ENCODE measurements at places on chromosomes 3 and 15. TPM values are rescaled to one million over a fixed set of nuclear protein-coding genes. Genes with fewer than 3 reads are reported as not detected.

GRCh38 chr3:14283813-14284438 is 105.3 kb downstream of the LSM3 start:
- DNase-seq, result no peak

GRCh38 chr3:155112661-155113389 is 32.7 kb downstream of the MME start:
- DNase-seq, result no peak

GRCh38 chr3:68274286-68274685 is 619.9 kb upstream of the SUCLG2 start:
- no peak for DNase-seq

The RBP2 gene
- not detected for total RNA-seq

DNA sequence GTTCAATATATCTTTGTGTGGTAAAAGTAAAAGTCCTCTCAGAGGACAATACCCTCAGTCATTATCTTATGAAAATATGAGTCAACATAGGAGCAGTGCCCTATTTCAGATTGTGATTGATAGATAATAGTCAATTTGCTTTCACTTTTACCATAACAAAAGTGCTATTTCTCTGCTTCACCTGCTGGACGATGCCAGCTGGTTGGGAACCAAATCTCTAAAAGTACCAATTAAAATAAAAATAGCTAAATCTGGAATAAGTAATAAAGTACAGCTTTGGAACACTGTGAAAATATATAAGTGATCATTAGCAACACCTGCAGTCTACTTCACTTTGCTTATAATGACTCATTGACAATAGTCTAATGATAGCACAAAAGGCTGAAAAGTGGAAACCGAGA is 390.3 kb upstream of the AGTR1 start:
- no peak for DNase-seq

All from H4 (cell line).